ENCODE measurements at places on chromosomes 1 and 21.

DNA sequence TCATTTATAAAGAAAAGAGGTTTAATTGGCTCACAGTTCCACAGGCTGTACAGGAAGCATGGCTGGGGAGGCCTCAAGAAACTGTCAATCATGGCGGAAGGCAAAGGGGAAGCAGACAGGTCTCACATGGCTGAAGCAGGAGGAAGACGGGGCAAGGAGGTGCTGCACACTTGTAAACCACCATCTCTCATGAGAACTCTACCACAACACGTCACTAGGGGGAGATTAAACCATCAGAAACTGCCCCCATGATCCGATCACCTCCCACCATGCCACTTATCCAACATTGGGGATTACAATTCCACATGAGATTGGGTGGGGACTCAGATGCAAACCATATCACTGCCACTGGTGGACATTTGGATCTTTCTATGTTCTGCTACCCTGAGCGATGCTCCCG, 351.4 kb downstream of the NPHP4 start:
- no peak for DNase-seq

- DNase-seq, result no peak
Measured at GRCh38 chr1:10734962-10735544, 61.4 kb downstream of the CASZ1 start.

- no peak for DNase-seq
Measured at GRCh38 chr1:64880449-64880848, 85.9 kb downstream of the JAK1 start.

DNA sequence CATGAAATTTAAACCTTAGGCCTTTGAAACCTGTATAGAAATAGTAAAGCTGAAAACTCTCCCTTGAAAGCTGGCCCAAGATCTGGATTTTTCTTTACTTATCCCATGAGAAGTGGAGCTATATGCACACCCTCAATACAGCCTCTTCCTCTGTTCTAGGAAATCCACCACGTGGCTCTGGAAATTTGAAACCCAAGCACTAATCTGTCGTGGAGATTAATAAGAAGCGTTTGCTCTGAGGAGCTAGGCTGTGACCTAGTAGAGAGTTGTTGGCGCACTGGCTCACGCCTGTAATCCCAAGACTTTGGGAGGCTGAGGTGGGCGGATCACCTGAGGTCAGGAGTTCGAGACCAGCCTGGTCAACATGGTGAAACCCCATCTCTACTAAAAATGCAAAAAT, 291.3 kb upstream of the PLXNA2 start:
- no peak for DNase-seq

GRCh38 chr1:58809325-58810010, 25.6 kb upstream of the JUN start:
- DNase-seq, result no peak

- no peak for DNase-seq
Measured at GRCh38 chr1:232259333-232259732, 370.6 kb downstream of the SIPA1L2 start.

GRCh38 chr21:24514081-24514733, 1093.1 kb downstream of the MRPL39 start:
- no peak for DNase-seq

- DNase-seq, result no peak
Measured at GRCh38 chr1:118563981-118564951, 379.2 kb upstream of the SPAG17 start.

- DNase-seq, result no peak
Measured at GRCh38 chr1:7326366-7326765, 444.7 kb upstream of the VAMP3 start.

- DNase-seq, result peak; percentile 24
Measured at GRCh38 chr1:1470626-1471388, 758 bp upstream of the ATAD3B start.

DNA sequence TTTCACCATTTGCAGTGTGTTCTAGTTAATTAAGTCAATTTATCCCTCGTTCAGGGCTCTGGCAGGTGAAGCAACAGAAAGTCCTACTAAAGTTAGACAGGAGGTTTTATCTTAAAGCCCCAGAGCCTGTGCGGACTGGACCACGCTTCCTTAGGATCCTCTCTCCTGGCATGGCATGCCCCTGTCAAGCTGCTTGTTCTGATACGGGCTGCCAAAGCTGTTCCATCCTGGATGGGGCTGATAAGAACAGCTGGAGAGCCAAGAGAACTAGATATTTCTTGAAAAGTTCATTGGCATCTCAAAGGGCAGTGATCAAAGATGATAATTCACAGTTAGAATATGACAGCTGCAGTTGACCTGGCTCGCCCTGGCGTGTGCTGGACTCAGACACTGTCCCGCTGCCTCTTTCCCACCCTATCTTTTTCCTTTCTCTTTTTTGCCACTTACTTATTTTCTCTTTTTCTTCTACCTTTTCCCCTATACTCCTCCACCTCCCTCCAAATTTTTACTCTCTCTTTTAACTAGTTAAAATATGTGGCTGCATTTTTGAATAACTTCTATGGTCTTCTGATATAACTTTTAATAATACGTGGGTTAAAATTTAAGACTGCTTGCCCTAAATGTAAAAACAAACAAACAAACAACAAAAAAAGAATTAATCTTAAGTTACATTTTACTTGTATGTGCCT, 96.7 kb downstream of the ABCA4 start:
- DNase-seq, result no peak

GRCh38 chr1:65311760-65312159, 2.4 kb downstream of the DNAJC6 start:
- DNase-seq, result no peak

- no peak for DNase-seq
Measured at GRCh38 chr1:58735586-58735985, 35.7 kb upstream of the MYSM1 start.

- no peak for DNase-seq
Measured at GRCh38 chr1:229075217-229075616, 195.7 kb upstream of the RAB4A start.

DNA sequence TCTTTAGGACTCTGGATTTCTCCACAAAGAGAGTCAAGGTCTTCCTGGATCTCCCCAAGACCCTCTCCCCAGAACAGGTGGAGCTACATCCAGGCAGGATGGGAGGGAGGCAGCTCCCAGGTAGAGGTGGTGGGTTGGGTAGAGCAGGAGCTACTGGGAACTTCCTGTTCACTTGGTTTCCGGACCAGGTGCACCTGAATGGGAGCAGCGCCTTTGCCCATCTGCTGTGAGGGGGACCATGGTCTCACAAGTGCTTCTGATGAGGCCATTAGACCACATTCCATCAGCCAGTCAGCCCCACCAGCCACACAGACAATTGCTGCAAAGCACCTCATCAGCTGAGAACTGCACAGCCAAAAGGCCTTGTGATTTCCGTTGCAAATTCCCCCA, 188.8 kb downstream of the MATN1 start:
- no peak for DNase-seq

- no peak for DNase-seq
Measured at GRCh38 chr1:54581621-54582035, 33.6 kb downstream of the ACOT11 start.

- no peak for DNase-seq
Measured at GRCh38 chr1:23470282-23471070, 13.5 kb downstream of the ASAP3 start.
